ENCODE measurements at places on chromosomes 2 and 18. TPM values are rescaled to one million over a fixed set of nuclear protein-coding genes. Genes with fewer than 3 reads are reported as not detected.

Gene FOXD4L1
- not detected for total RNA-seq

Gene SULT1C4
- not detected for total RNA-seq

Gene DRC1
- not detected for total RNA-seq

Gene TWIST2
- total RNA-seq = not detected

Gene CPO
- total RNA-seq = not detected

- DNase-seq = no peak
Measured at GRCh38 chr2:151056870-151057269, 204.8 kb downstream of the RBM43 start.

GRCh38 chr2:72915907-72916742 lies 1.2 kb upstream of the EMX1 start:
- DNase-seq = no peak

DNA sequence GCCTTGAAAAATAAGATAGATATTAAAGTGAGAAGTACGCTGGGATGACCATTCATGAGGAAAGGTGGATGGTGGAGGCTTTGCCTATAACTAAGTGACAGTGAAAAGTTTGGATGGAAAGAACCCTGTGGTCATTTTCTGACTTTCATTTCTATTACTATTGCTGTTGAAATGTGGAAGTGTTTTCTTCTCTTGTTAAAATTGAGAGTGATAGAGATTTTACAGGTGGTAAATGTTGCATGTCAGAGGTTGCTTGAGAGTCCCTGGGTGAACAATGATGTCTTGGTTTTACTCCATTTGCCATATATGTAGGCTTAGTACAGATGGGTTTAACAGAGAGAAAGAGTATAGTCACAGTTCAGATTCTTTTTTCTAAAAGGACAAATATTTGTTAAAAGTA lies 18.4 kb downstream of the NCOA1 start:
- DNase-seq = no peak

DNA sequence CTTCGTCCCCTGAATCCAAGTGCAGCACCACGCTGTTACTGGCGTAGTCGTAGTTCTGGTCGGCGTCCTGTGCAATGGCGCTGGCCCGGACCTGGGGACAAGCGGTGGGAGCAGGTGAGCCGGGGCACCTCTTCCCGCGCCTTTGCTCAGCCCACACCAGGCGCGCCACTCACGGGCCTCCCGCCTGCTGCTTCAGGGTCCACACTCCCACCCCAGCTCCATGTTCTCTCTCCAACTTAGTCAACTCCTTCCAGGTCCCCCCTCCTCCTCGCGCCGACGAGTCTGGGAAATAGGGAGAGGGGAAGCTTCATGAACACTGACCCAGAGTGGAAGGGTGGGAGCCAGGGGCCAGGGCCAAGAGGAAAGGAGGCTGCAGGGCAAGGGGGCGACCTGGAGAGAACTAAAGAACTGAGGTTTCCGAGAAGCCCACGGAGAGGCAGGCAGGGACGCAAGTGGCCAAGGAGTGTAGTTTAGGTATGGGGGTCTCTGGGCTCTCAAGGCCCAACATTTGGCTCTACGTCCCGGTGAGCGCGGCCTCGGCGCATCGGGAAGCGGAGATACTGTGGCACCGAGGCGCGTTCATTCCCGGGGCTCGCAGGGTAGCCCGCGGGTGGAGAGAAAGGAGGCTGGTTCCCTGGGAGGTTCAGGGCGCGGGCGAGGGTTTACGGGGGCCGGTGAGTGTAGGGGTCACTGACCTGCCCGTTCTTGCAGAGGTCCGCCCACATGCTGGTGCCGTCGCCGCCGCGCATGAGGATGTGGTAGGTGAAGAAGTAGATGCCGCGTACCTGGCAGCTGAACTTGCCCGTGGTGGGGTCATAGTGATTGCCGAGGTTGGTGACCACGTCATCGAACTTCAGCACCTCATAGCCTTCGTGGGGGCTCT lies 1.4 kb downstream of the C1QL2 start:
- no peak for DNase-seq

DNA sequence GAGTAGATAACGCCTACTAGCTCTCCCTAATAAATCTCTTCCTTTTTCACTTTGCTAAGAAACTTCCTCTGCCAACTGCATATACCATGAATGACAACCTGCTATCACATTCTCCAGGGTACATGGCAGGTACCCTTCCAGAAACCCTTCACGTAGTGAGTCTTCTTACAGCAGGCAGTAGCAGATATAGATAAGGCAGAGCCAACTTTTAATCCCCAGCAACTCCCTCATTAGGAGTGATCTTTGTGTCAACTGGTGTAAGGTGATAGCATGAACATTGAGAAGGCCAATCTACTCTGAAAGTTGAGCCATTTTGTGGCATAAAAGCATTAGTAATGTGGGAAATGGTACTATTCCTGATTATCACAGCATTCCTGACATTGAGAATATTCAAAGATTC lies 5.7 kb upstream of the STK17B start:
- no peak for DNase-seq

DNA sequence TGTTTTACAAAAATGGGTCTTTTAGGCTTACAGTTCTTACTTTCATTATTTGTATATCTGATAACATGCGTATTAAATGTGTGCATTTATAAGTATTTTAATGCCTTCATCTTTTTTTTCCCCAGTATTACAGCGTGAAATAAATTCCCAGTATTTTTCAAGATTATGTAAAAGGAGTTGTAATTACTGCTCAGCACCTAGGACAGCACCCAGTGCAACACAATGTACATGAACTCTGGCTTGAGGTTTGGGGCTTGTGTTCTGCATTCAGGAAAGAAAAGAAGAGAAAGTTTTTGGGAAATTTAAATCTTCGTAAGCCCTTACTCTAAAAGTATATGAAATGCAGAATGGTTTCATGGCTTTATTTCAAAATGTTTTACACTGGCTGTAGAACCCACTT lies 16.7 kb downstream of the ZNF638 start:
- no peak for DNase-seq

GRCh38 chr2:237092506-237092905 lies 6.8 kb downstream of the COPS8 start:
- DNase-seq = no peak

- no peak for DNase-seq
Measured at GRCh38 chr2:65177751-65178442, 48.0 kb upstream of the RAB1A start.

- no peak for DNase-seq
Measured at GRCh38 chr2:184394642-184395041, 203.7 kb upstream of the ZNF804A start.

Data from T-cell (primary cell).